ENCODE measurements at places on chromosomes 4 and X.

DNA sequence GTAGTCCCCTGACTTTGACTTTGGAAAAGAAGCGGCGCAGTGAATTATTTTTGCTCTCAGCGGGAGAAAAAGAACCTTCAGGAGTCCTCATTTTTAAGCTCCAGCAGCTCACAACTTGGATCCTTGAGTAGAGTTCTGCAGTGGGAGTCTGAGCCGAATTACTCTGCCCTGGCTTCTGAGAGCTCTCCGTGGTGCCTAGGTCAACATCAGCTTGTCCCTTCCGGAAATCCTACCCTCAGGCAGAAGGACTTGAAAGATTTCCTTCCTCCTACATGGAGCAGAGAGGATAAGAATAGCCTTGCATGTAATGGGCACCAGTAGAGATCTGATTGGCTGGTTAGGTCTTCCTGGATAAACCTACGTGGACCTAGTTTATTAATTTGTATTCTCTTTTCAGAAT, 549.7 kb upstream of the TENM3 start:
- DNase-seq, result no peak

DNA sequence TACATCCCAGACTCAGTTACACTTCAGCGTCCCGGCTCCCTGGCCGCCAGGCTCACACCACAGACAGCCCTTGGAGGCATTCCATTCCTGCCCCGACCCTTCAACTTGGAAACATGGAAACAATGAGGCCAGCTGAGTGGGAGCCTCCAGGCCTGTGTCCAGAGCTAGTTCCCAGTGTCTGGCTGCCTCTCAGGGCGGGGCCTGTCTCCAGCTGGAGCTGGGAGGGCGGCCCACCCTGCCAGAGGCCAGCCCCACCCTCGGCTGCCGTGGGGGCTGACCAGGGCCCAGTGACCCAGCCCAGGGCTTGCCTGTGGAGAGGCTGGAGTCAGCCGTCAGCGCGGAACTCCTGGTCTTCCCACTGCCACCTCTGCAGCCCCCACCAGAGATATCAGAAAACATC, 37.4 kb upstream of the SPON2 start:
- no peak for DNase-seq

- no peak for DNase-seq
Measured at GRCh38 chr4:13171292-13172057, 312.7 kb downstream of the RAB28 start.

DNA sequence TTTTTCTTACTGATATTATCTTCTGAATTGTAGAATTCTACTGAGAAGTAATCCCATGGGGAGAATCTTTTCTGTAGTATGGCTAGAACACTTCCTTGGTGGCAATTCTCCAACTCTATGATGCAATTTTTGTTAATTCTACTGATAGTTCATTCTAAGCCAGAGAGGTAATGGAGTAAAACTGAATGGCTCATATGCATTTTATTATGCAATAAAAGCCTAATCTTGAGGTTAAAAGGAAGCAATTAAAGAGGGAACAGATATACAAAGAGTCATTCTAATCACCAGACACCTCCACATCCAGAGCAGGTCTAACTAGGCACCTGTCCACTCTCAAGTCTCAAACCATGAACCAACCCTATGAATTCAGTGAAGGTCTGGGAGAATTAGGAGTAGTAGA, 9.7 kb downstream of the RAP2C start:
- DNase-seq, result no peak

GRCh38 chrX:15188039-15188438, 81.8 kb downstream of the ASB9 start:
- DNase-seq, result no peak

Measured in amniotic stem cell (primary cell).